ENCODE measurements at places on chromosomes 12 and 14.
A peak's percentile ranks its signal among the peaks of the same experiment; 100 is the strongest.

DNA sequence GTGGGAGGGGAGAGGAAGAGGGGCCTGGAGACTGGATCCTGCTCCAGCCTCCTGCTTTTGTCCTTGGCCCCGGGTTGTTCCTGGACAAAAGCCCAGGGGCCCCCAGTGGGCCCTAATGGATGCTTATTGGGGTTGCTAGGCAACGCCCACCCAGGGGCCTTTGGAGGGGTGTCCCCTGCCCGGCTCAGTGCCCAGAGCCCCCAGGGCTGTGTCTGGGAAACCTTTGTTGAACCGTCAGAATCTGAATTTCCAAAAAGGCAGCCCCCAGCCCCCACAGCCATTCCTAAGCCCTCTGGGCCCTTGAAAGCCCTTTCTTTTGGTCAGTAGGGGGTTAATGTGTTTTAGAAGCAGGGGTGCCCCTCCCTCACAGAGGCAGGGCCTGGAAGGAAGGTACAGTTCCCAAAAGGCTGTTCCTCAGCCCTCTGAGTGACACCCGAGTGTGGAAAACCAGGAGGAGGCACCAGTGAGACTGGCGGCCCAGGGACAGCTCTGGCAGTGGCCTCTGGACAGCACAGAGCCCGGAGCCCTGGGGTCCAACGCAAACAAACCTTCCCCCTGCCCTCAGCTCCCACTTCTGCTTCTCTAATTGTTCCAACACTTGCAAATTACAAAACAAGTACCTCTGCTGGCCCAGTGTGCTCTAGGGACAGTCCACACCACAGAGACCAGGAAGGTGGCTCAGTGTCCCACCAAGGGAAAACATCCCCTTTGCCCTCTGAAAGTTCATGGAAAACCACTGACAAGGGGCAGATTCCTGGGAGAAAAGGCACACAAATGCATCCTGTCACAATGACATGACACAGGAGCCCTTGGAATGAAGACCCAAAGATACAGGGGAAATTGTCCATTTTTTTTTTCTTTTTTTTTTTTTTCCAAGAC lies 19.4 kb downstream of the HHIPL1 start:
- peak; percentile 90 for DNase-seq

DNA sequence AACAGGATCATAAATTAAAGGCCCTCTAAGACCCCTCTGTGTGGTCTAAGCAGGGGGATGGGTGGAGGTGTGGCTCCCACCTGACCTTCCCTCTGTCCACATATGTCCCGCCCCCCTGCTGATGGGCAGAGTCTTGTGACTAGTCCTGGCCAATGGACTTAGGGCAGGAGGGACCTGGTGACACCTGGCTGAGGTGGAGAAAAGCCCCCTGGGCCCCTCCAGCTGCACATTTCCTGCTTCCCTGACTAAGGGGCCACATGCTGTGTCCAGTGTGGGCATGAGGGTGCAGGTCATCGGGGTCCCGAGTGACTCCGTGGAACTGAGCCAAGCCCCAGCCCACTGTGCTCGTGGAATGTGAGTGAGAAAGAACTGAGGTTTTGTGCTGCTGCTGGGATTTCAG lies 254.7 kb downstream of the ADGRD1 start:
- no peak for DNase-seq

DNA sequence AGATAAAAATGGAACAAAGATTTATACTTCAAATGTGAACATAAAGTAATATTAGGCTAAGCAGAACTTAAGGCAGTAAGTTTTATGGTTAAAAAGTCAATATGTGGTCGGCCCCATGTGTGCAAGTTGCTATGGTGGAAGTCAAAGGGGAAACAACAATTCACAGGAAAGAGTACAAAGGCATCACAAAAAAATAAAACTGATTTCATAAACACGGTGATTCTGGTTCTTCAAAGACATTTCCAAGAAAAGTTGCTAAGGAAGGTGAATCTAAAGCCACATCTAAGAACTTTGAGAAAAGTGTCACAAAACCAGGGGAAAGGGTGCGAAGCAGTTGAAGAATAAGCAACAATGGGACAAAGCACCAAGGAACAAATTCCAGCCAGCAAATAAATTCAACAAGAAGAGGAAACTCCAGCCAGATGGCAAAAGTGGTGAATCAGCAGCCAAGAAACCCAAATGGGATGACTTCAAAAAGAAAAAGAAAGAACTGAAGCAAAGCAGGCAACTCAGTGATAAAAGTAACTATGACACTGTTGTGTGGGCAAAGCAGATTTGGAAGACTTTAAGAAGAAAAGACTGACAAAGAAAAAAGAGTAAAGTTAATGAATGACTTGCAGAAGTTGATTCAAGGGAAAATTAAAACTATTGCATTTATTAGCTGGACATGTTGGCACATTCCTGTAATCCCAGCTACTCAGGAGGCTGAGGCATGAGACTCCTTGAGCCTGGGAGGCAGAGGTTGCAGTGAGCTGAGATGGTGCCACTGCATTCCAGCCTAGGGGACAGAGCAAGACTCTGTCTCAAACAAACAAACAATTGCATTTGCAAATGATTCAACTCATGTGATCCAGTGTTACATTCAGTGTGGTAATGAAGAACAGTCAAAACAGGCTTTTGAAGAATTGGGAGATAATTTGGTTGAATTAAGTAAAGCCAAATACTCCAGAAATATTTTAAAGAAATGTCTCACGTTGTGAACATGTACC lies 19.5 kb downstream of the PTGDR start:
- DNase-seq: no peak

- no peak for DNase-seq
Observed at GRCh38 chr12:116233669-116234068, 43.8 kb downstream of the MED13L start.

GRCh38 chr12:104604070-104604994 lies 147.6 kb downstream of the CHST11 start:
- DNase-seq: peak; percentile 100

- DNase-seq: peak; percentile 85
Observed at GRCh38 chr14:100317912-100318808, 5.0 kb upstream of the SLC25A47 start.

DNA sequence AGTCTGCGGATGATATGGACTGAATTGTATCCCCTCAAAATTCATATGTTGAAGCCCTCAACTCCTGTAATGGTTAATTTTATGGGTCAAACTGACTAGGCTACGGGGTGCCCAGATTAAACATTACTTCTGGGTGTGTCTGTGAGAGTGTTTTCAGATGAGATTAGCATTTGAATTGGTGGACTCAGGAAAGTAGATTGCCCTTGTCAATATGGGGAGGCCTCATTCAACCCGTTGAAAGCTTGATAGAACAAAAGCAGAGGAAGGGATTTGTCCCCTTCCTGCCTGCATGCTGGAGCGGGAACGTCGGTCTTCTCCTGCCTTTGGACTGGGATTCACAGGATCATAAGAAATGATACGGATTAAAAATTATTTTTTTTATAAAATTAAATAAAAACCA lies 84.5 kb downstream of the BBS10 start:
- no peak for DNase-seq

- DNase-seq: no peak
Observed at GRCh38 chr14:57297852-57298251, 29.1 kb downstream of the AP5M1 start.

DNA sequence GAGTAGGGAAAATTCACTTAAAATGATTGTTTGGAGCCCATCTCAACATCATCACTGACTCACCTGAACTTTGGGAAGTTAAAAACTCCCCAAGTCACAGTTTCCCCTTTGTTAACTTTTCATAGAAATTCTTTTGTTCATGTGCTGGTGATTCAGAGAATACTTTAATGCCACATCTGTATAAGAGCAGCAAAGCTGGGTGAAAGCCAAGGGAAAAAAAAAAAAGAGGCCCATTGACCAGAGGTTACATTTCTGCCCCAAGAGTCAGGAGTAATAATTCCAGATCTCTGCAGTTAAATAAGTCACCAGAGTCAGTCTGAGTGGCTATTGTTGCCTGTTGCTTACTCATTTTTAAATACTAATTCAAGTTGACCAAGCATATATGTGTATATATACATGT lies 136.4 kb upstream of the LGR5 start:
- DNase-seq: no peak

DNA sequence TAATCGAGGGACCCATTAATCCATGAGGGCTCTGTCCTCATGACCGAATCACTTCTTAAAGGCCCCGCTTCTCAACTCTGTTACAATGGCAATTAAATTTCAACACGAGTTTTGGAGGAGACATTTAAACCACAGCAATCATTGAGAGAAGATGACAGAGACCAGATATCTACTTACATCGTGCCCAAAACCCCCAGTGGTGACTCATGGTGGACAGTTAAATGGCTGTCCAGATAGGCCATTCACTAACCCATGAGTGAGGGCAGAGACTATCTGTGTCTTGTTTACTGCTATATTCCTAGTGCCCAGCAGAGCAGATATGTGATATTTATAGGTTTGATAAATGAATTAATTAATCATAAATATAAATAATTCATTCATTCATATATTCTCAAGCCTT lies 20.0 kb upstream of the FLVCR2 start:
- no peak for DNase-seq

GRCh38 chr12:123908884-123909725 lies 63.5 kb downstream of the CCDC92 start:
- no peak for DNase-seq

- DNase-seq: no peak
Observed at GRCh38 chr12:24845615-24846014, 103.3 kb downstream of the BCAT1 start.

DNA sequence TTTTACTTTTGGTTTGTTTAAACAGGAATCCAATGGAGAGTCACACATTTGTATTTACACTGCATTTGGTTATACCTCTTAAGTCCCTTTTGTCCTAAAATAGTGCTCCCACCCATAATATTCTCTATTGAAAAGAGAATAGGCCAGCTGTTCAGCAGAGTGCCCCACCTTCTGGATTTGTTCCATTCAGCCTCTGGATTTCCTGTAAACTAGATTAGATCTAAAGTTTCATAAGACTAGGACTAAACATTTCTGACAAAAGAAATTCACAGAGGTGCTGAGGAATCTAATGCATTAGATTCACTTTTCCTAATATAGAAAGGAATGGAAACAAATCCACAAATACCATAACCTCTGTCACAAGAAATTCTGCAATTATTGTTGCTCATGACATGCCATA lies 38.1 kb downstream of the GCH1 start:
- DNase-seq: no peak

DNA sequence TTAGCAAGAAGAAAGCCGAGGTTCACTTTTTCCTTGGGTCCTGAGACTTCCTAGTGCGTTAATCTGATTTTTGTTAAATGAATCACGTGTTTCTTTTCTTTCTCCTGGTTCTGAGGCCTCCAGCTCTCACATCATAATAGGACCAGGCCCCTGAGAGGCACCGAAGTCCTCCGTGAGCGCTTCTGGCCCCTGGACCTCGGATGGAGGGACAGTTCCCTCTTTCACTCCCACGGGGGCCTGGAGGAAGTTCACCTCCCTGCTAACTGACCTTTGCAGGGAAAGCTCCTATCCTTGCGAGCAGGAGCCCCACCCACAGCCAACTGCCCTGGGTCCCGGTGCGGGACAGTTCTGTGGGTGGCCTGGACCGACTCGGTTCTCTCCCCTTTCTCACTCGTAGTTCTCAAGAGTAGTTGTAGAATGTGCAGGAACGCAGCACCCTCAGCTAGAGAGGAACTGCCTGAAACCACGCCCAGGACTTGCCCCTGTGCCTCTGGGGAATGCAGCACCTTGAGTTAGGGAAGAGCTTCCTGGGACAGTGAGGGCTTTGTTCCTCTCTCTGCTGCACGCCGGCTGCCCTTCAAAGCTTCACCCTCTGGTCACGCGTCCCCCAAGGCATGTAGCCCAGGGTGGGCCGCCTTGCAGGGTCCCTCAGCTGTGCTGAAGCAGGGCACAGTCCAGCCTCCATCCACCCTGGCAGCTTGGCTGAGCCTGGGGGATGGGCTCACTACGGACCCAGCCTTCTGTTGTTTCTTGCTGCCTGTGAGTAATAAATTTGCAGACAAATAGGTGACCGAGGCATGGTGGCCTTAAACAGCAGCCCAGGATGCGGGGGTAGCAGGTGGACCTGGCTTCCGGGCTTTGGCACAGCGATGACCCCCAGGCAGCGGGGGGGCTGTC lies 264.6 kb downstream of the ADGRD1 start:
- peak; percentile 95 for DNase-seq

DNA sequence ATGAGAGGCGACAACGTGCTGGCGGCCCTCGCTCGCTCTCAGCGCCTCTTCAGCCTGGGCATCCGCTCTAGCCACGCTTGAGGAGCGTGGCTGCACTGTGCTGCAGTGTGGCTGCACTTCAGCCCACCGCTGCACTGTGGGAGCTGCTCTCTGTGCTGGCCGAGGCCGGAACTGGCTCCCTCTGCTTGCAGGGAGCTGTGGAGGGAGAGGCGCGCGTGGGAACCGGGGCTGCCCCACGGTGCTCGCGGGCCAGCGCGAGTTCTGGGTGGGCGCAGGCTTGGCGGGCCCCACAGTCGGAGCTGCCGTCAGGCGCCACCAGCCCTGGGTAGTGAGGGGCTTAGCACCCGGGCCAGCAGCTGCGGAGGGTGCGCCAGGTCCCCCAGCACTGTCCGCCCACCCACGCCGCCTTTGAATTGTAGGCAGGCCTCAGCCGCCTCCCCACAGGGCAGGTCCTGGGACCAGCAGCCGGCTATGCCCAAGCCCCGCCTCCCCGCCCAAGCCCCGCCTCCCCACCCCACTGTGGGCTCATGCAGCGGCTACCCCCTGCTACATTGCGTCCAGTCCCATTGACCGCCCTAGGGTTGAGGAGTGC lies 974.2 kb downstream of the FSCB start:
- no peak for DNase-seq

- no peak for DNase-seq
Observed at GRCh38 chr14:67652189-67652588, 22.2 kb downstream of the VTI1B start.

DNA sequence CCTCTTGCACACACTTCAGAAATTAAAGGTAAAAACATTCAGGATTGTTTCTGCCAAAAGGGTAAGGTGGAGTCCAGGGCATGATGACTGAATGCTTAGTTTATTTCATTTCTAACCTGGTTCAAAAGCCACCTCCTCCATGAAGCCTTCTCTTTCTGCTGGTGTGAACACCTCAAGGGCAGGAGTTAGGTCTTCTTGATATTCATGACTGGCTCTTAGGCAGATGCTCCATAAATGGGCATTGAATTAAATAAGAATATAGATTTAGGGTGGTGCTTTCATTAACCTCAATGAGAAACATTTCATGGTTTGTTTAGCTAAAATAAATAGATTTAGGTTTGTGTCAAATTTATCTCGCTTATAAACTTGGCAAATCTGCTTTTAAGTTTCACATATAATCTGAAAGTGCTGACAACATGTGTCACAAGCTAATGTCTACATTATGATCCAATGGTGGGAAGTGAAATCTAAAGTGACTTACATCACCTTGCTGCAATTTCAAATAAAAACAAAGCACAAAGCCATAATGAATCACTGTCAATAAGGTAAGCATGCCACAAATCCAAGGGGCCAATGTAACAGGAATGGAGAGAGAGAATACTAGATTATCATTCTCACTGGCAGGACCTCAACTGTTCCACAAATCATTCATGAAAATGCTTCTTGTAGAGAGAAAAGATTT lies 72.7 kb upstream of the GRIP1 start:
- no peak for DNase-seq

DNA sequence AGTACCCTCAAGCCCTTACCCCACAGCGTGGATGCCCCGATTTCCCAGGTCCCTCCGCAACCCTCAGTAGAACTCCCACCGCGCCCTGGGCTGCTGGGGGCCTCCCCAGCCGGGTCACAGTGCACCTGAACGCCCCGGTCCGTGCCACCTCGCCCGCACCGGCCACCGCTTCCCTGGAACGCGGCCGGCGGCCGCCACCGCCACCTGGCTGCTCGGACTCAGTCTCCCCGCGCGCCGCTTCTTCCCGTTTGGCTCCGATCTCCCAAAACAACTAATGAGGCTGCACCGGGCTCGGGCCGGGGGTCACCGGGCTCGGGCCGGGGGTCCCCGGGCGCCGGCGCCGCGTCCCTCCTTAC lies 1.0 kb downstream of the ITPK1 start:
- DNase-seq: no peak

Measured in islet precursor cell (in vitro differentiated cells).